CD4-positive, alpha-beta T cell treated with Interleukin-4 for 1 hour (primary cell): ENCODE measurements at places on chromosomes 12 and 14.

- DNase-seq, result peak; percentile 62
Observed at GRCh38 chr12:62799126-62799736, 135.7 kb downstream of the PPM1H start.

DNA sequence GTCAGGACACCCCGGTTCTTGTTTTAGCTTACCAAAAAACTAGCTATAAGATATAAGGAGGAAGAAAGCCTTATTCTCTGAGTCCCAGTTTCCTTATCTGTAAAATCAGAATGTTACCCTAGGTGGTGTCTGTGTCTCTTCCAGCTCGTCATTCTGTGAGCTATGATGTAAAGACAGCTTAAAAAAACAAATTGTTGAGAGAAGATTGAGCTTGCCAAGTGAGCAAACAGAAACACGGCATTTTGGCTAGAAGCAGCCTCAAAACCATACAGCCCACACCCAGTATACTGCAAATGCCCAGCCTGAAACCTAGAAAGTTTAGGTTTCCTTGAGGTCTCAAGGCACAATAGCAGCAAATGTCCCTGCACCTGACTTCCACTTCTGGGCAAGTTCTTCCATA, 151.4 kb downstream of the SSPN start:
- DNase-seq, result no peak

DNA sequence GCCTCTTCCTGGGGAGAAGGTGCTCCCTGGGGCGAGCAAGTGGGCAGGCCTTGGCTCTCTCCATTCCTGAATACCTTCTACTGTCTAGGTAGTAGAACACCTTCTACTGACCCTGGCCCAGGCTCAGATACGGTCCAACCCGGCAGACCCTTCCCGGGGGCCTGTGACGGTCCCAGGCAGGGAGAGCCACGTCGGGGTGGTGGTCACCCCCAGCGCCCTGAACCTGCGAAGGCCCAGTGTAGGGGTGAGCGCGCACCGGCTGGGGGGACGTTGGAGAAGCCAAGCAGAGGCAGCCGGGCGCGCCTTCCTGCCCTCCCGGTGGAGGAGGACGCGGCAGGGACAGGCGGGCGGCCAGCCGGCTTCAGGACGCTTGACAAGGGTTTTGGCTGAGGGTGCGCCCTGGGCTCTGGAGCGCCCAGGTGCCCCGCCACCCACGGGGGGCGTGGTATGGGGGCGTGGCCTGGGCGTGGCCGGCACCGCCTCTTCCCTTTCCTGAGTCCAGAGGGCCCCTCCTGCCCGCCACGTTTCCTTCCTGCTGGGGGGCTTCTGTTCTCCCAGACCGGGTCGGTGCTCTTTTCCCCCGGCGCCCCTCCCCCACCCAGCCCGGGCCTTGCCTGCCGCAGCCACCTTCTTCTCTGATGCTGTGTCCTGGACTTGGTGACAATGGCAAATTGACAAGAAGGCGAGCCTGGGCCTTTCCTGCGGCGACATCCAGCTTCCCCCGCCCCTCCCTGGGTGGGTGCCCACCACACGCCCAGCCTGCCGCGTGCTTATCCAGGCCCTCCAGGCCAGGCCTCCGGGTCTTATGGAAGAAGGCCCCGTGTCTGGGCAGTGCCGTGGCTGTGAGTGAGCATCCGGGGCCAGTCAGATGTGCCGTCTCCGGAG, 24.5 kb upstream of the PPP1R13B start:
- DNase-seq, result peak; percentile 74

- DNase-seq, result peak; percentile 39
Observed at GRCh38 chr14:103748534-103748857, 32.9 kb downstream of the ZFYVE21 start.

GRCh38 chr12:88029093-88029665, at the start of gene C12orf50:
C12orf50 (minus strand) TSS chr12:88029401; CDS start chr12:88026962, 2,439 bp downstream.
- DNase-seq, result no peak

DNA sequence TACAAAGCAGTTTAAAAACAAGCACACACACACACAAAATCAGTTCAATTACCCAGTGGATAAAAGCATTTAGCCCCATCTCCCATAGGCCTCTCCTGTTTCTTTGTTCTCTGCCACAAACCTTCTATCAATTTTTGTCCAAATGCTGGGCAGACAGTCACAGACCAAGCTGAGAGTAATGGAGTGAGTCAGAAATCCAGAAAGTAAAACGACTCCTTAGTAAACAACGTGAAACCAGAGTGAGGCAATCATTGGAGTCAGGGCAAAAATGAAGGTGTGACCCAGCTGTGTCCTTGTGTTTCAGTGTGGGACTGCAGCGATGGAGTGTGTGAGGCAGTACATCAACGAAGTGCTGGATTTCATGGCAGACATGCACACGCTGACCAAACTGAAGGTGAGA, 102.0 kb downstream of the PRIMA1 start:
- no peak for DNase-seq

DNA sequence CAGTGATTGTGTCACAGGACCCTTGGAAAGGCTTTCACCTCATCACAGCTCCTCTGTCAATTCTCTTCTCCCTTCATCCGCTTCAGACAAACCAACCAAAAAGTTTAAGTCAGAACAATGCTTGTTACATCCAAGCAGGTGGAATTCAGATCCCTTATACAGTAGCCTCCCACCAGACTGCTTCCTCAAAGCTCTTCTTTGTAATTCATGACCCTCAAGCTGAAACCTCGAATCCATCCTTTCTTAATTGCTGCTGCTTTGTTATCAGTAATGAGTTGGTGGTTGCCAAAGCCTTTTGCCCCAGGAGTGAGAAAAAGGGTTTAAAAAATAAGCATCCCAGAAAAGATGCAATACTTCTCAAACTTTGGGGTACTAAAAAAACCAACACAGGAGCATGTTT, 9.5 kb downstream of the BEST3 start:
- DNase-seq, result no peak

GRCh38 chr12:45075587-45076282, 24.8 kb upstream of the DBX2 start:
- DNase-seq, result no peak

DNA sequence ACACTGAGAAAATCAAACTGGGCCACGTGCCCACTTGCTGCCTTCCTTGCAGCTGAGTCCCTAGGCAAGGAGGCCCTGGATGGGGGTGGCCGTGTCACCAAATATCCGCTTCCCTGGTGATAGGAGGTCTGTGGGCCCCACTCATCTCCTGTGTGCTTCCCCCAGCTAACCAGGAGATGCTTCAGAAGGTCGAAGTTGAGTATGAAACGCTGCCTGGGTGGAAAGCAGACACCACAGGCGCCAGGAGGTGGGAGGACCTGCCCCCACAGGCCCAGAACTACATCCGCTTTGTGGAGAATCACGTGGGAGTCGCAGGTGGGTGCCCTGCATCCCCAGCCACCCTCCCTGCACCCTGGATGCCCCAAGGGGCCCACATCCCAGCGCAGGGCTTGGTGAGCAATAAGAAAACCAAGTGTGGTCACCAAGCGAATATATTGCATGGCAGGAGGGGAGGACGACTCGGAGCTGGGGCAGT, 6.8 kb upstream of the SIVA1 start:
- no peak for DNase-seq

DNA sequence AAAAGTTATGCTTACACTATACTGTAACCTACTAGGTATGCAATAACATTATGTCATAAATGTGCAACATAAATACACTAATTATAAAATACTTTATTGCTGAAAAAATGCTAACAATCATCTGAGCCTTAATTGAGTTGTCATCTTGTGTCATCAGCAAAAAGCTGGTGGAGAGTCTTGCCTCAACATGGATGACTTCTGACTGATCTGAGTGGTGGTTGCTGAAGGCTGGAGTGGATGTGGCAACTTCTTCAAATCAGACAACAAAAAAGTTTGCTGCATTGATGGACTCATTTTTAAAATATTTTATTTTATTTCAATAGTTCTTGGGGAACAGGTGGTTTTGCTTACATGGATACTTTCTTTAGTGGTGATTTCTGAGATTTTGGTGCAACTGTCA, 93.9 kb upstream of the AMN1 start:
- no peak for DNase-seq

- DNase-seq, result no peak
Observed at GRCh38 chr14:105912641-105913180, 386.3 kb downstream of the TMEM121 start.

DNA sequence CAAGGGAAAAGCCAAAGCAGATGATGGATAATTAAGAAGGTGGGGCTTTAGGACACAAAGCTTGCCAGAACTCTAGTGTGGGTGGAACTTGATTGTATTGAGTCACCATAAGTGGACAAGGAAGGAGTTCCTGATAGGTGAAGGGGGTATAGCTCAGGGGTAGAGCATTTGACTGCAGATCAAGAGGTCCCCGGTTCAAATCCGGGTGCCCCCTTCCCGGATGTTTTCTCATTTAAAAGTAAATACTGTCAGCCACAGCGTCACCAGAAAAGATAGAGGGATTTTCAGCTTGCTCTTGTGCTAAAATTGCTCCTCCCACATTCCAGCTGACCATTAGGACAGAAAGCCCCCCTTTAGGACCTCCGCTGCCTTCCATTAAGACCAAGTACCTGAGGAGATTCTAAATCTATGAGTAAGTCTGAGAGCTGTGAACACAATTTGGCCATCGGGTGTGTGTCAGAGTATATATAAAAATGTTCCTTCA, 36.6 kb downstream of the DCAF4 start:
- DNase-seq, result no peak

- no peak for DNase-seq
Observed at GRCh38 chr14:98855926-98856715, 415.9 kb downstream of the BCL11B start.

- no peak for DNase-seq
Observed at GRCh38 chr12:46244273-46244915, 24.4 kb downstream of the SLC38A1 start.

- peak; percentile 74 for DNase-seq
Observed at GRCh38 chr12:54390668-54391551, 6.4 kb upstream of the ZNF385A start.

GRCh38 chr12:132478845-132479244, 11.1 kb upstream of the FBRSL1 start:
- no peak for DNase-seq

- DNase-seq, result no peak
Observed at GRCh38 chr14:74596741-74597450, 15.1 kb downstream of the LTBP2 start.

- no peak for DNase-seq
Observed at GRCh38 chr14:95370076-95370475, 50.4 kb upstream of the CLMN start.

- DNase-seq, result no peak
Observed at GRCh38 chr14:61196792-61197191, 84.3 kb downstream of the TMEM30B start.

- DNase-seq, result no peak
Observed at GRCh38 chr14:51789596-51789995, 70.8 kb upstream of the GNG2 start.

GRCh38 chr12:7361265-7361664, 57.4 kb downstream of the ACSM4 start:
- DNase-seq, result no peak

DNA sequence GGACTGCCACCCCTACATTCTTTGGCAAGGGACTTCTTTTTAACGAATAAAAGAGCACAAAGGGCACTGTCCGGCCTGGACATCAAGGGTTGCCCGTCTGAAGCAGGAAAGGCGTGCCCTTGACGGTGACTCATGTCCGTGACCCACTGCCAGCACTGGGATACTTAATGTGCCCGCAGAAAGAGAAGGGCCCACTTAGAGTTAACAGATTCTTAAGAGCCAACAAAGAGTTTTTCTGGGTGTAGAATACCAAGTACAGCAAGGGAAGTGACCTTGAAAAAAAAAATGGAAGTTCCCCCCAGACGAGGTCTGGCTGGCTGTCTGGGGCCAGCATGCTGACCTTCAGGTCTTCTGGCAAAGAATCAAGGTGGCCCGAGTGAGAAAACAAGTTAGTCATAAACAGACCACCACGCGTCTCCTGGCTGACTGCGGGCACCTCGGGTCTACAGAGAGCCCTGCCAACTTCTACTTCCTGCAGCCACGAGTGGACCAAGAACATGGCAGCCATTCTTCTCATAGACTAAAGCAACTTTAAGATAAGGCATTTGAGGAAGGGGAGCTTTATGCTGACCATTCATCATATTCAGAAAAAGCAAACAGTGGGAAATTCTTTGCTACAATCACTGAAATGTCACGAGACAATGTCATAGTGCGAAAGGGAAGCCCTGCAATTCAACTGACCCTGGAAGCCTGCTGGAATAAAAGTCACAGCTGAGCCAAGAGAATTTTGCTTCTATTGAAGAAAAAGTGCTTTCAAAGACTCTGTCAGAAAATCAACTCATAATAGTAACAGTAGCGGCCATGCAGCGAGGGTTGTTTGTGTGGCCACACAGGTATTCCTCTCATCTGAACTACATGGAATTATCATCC, 10.5 kb upstream of the SELPLG start:
- DNase-seq, result no peak

GRCh38 chr12:226401-226800, 12.4 kb upstream of the SLC6A12 start:
- no peak for DNase-seq

GRCh38 chr12:120132054-120132836, 15.7 kb upstream of the RAB35 start:
- no peak for DNase-seq

DNA sequence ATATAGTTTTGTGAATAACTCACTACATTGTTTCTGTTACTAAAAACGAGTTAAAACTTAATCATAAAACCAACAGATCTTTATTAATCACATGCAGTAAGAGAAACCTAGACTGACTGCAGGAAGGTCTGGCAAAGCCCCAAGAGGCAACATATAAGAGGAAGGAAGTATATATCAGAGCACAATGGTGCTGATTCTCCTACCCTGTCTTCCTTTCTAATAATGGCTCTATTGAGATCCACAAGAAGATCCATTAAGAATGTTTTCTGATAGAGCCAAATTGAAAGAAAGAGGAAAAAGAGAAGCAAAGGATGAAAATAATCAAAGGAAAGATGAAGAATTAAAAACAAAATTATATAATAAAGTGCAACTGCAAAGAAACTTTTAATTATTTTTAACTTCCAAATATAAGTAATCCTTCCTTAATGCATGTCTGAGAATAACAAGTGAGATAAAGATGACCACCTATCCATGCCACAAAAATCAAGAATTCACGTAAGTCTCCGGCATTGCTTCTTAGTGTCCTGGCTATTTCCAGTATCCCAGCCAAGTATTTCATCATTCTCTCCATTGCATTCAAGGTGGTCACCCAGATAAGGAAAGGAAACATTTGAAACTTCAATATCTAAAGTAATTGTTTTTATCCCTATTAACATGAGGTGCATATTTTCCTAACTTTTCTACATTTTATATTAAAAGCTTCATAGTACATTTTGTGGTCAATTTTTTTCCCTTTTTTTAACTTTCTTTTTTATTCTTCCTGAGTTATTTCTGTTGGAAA, 62.2 kb downstream of the SOX5 start:
- DNase-seq, result no peak
